ENCODE measurements at places on chromosomes 1 and 21.

DNA sequence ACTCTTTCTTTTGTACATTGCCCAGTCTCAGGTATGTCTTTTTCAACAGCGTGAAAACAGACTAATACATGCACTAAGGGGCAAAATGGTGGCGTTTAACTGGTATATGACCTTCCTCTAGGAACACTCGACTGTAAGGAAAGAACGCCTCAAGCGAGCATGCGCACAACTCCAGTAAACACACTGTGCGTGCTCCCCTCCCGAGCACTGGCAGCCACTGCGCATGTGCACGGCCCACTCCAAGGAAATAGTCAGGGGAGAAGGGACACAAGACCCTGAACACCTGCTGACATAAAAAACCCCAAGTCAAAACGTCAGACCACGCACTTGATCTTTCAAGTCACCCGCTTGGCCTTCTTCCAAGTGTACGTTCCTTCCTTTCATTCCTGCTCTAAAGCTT, 173.5 kb downstream of the NPHP4 start:
- no peak for DNase-seq

DNA sequence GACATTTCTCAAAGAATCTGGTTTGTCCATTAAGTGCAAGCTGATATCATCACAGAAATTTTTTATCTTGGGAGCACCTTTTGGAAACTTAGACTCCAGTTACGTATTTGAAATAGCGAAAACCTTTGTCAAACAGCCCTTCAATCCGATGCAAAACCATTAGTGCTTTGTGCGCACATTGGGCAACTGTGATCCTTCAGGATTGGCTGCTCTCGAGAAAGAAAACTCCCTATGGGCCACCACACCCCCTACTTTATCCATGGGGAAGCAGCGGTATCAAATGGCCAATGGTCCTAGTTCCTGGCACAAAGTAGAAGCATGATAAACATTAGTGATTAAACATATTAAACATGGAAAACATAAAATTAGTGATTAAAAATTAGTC, 16.0 kb upstream of the CD55 start:
- no peak for DNase-seq

DNA sequence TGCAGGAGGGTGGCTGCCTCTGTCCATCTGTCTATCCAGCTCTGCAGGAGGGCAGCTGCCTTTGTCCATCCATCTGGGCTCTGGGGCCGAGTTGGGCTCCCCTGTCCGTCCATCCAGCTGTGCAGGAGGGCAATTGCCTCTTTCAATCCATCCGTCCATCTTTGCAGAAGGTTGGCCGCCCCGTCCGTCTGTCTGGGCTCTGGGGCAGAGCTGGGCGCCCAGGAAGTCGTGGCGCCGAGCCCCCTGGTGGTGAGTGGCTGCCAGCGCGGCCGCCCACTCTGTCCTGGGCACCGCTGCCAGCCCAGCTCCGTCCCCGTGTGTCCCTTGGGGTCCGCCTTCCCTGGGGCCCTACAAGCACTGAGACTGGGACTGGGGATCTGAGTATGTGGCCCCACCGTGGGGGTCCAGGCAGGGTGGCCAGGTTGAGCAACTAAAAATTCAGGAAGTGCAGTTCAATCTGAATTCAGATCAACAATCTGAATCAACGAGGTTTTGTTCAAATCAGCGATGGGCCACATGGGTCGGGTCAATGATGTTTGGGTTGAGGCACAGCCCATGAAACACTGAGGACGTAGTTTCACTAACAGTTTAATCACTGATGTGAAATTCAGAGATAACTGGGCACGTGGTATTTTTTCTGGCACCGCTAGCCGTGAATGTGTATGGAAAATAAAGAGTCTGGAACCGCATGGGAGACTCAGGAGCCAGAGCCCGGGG, 99.1 kb upstream of the ACTRT2 start:
- DNase-seq, result no peak

GRCh38 chr1:172964864-172965263, 85.9 kb downstream of the TNFSF18 start:
- DNase-seq, result no peak

- no peak for DNase-seq
Measured at GRCh38 chr1:85220756-85221201, 20.0 kb upstream of the SYDE2 start.

GRCh38 chr1:6461051-6461530, 4.9 kb downstream of the TNFRSF25 start:
- no peak for DNase-seq

- DNase-seq, result peak; percentile 36
Measured at GRCh38 chr1:15325375-15326085, 78.5 kb downstream of the FHAD1 start.

DNA sequence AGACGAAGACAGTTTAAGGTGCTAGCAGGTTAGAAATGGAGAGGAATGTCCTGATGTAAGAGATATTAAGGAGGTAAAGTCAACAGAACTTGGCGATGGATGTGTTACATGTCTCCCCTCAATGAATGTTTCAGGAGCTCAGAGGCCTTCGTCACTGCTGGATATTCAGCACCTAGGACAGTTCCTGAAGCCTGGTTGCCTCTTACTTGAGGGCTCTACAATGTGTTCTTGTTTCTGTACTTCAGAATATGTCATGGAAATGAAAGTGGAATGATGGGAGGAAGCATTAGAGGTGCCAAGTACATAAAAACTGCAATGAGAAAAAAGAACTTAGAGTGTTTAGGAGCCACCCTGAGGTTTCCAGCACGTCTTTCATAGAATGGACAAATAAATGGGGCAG, 17.7 kb downstream of the TNR start:
- DNase-seq, result peak; percentile 64

DNA sequence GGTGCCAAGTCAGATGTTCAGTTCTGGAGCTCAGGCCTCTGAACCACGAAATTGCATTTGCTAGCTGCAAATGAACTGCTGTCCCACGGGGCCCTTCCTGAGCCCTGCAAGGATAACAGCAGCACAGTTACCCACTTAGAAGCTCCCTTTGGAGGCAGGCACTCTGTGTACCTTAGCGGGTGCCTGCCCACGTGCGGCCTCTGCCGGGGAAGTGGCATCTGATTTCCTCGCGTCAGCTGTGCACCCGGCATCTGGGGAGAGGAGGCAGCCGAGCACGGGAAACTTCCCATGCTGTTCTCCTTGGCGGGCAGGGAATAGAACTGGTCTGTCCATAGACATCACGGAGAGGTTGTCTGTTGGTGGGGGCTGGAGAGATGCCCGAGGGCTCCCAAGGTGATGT, 148.0 kb upstream of the C1orf174 start:
- no peak for DNase-seq

DNA sequence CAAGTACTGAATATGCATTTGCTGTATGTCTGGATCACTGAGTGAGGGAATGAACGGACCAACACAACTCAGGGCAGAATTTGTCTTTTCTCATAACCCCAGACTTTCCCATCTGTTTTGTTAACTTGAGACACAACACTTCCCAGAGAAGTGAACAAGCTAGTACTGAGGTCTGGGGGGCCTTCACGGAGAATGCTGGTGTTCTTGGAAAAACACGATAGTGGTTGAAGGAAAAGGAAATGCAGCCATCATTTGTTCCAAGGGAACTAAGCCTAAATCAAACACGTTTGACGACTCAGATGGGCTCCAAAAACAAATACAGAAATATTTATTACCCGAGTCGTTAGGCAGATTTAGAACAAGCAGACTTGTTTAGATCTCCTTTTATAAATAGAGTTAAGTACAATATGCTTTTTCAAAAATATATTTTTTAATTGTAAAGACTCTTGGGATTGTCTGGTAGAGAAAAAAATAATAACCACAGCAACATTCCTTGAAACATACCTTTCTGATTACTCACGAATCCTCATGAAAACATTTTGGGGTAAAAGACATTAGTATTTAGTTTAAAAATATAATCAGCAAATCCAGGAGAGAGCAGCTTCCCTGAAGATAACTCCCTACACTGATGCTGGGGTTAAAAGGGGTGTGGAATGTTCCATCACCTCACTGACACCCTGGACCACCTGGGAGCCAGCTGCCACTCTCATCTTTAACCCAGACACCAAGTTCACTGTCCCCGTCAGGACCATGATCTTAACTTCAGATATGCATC, 427.7 kb upstream of the RUNX1 start:
- DNase-seq, result no peak

DNA sequence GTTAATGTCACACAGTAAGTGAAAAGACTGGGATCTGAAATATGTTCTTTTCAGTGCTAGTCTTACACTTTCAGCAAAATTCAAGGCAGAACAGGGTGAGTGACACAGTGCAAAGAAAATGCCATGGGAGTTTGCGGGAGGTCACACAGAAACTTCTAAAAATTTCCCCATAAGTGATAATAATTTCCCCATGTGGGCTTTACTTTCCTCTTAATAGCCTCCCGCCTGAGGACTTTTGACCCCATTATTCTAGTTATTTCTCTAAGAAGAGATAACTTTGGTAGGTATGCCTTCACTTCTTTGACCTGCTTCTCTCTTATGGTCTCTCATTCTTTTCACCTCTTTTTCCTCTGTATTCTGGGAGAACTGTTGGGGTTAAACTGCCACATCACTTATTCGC, 8.1 kb upstream of the DNAH14 start:
- no peak for DNase-seq
